ENCODE measurements at places on chromosomes 6 and 20.
A peak's percentile ranks its signal among the peaks of the same experiment; 100 is the strongest.

DNA sequence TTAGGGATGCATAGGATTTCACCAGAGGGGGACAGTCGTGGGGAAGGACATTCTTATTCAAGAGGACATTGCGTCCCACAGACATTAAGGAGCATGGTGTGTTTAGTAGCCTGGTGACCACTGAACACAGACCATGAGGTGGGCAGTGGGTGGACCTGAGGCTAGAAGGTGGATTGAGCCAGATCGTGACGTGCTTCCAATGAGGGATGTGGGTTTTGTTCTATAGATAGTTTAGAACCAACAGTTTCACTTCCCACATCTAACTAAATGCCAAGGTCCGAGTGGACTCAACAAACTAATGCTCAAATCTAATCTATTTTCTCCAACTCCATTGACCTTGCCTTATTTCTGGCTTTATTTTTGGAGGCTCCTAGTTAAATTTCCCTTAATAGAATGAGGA is 58.5 kb downstream of the OGFRL1 start:
- no peak for DNase-seq

GRCh38 chr6:2021713-2022125 is 223.7 kb downstream of the GMDS start:
- peak; percentile 89 for DNase-seq

DNA sequence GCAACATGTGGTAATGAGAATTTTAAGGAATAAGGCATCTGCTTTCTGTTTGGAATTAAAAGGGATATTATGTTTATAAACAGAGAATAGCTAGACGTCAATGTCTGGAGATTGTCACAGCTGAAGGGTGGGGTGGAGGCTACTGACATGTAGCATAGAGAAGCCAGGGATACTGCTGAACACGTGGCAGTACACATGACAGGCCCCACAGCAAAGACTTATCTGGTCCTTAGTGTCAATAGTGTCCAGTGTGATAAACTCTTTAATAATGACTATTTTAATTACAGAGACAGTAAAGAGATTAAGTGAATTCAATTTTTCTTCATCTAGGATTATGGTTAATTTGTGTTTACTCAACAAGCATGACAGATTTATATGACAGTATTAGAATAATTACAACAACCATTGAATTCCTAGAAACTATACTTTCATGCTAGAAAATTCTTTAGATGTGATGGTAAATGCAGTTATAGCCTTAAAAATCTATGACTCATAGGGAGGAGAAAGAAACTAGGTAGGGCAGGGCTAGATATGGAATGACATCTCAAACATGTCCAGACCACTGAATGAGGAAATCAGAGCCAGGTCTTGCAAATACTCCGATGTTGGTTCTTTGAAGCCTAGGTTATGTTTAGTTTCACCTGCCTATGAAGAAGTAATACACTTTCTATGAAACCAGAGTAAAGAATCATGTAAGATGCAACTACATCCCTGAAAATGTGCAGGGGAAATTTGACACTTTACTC is 399.5 kb downstream of the PHF3 start:
- DNase-seq, result peak; percentile 97

GRCh38 chr6:169169941-169170582 is 83.6 kb downstream of the THBS2 start:
- DNase-seq, result no peak

DNA sequence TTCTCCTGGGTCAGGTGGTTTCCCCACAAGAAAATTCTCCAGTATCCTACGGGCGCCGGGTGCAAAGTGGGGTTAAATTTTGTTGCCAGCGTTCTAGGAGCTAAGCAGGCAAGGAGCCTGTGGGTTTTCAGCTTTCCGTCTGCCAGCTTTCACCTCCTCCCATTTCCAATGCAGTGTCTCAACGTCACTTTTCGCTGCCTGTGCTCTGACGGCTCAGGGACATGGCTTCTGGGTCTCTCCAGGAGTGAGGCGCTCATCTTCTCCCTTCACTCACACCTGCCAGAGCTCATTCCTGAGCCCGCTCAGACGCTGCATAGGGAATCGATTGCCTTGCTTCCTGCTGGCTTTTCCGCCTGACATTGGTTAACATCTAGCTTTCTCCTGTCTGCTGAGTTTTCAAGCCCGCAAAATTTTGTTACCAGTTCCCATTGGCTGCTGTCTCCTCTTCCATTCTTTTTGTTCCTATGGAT is 7.3 kb upstream of the NAA20 start:
- no peak for DNase-seq

- no peak for DNase-seq
These were observed 122.6 kb downstream of the OPRM1 start for GRCh38 chr6:154161689-154162088.

DNA sequence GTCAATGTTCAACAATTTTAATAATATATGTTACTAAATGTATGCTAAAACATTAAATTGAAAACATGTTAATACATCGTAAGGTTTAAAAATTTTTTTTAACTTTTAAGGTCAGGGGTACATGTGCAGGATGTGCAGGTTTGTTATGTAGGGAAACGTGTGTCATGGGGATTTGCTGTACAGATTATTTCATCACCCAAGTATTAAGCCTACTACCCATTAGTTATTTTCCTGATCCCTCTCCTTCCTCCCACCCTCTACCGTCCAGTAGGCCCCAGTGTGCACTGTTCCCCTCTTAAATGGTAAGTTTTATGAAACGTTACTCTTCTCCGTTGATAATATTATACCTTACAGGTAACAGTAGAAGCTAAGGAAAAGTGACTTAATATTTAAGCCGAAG is 15.8 kb downstream of the PDE7B start:
- no peak for DNase-seq

- no peak for DNase-seq
These were observed 14.2 kb downstream of the DNPH1 start for GRCh38 chr6:43215066-43215465.

DNA sequence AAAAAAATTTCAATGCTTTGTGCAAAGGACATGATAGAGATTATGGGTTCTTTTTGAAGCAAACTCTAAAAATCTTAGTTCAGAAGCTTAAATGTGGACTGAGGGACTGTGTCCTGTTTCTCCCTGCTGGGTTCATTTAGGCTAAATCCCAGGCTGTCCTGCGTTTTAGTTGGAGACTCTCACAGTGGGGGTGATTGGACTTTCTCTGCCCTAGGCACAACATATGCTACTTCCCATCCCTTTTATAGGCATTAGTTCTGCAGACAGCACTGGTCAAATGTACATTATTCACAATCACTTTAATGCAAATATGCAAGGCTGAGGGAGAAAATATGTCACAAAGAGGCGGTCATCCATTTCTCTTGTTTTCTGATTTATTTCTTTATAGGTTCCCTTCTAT is 71.3 kb downstream of the TFAP2B start:
- DNase-seq, result no peak

DNA sequence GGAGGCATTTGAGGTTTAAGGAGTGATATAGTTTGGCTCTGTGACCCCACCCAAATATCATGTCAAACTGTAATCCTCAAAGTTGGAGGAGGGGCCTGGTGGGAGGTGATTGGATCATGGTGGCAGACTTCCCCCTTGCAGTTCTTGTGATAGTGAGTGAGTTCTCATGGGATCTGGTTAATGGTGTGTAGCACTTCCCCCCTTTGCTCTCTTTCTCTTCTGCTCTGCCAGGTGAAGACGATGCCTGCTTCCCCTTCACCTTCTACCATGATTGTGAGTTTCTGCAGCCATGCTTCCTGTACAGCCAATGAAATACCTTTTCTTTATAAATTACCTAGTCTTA is 1.7 kb upstream of the HDDC2 start:
- no peak for DNase-seq

DNA sequence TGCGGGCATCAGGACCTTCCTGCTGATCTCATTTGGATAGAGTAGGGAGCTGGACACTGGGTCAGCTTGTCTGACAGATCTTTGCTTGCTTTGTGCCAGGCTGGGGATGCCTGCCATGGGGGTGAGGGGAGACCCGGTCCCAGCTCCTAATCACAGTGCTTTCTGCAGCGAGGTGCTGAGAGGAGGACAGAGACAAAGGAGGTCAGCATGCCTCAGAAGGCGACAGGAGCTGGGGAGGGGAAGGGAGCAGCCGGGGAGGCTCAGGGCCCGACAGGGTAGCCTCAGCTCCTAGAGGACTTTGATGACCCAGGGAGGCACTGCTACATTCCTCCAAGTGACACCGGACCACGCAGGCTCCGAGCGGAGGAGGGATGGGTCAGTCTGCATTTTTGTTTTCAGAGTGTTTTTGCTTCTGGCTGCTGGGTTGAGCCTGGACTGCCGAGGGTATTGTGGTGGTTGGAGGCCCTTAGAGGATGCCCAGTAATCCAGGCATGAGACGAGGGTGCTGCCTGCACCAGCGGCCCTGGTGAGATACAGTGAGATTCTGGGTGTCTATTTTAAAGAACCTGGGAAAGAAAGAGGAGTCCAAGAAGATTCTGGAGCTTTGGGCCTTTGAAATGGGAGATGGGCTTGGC is 7.8 kb downstream of the RBM38 start:
- DNase-seq, result no peak

- no peak for DNase-seq
These were observed 4.2 kb upstream of the ASXL1 start for GRCh38 chr20:32353848-32354496.

DNA sequence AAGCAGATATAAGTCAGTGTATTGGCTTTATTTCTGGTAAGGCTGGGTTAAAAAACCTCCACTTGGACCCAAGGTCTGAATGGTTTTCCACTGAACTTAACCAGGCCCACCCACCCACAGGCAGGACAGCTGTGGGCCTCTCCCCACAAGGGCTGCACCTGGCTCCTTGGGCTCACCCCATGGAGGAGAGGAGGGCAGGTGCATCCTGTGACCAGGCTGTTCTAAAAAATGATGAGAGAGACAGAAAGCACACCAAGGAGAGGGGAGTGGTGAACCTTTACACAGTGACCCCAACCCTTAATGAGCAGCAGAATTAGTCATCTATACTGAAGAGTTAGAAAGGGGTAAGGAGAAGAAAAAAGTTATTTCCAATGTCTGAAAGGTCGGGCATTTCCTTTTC is 34.5 kb upstream of the DUSP22 start:
- DNase-seq, result no peak

DNA sequence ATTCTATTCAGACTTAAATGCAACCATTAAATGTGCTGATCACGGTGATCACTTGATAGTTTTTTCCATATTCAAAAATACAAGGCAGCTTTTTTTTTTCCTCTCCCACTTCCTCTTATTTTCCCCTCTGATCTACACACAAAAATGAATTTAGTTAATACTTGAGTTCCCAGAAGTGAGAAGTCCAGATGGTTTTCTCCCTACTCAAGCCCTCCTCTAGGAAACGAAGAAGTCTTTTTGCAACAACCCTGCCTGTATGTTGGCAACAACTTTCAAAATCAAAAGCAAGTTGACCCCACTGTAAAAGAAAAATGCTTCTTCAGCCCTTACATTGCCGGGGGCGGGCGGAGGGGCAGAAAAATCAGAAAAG is 24.3 kb downstream of the ARHGAP18 start:
- no peak for DNase-seq

DNA sequence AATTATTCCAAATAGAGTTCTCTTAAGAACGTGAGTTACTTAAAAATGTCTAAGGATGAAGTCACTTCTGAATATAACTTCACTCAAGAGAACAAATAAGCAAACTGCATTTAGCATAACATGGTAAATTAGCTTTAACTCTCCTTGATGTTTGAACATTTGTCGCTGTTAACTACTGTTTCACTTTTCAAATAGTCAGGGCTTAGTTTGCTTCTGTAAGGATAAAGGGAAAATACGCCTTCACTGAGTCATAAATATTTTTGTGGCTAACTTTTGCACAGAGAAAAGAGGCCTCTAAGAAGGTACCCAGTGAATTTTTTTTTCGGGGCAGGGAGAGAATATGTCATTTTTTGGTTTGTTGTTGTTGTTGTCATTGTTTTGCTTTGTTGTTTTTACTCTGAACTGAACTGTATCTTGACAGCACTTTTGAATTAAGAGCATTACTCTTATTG is 8.1 kb downstream of the PTPN1 start:
- DNase-seq, result peak; percentile 38

DNA sequence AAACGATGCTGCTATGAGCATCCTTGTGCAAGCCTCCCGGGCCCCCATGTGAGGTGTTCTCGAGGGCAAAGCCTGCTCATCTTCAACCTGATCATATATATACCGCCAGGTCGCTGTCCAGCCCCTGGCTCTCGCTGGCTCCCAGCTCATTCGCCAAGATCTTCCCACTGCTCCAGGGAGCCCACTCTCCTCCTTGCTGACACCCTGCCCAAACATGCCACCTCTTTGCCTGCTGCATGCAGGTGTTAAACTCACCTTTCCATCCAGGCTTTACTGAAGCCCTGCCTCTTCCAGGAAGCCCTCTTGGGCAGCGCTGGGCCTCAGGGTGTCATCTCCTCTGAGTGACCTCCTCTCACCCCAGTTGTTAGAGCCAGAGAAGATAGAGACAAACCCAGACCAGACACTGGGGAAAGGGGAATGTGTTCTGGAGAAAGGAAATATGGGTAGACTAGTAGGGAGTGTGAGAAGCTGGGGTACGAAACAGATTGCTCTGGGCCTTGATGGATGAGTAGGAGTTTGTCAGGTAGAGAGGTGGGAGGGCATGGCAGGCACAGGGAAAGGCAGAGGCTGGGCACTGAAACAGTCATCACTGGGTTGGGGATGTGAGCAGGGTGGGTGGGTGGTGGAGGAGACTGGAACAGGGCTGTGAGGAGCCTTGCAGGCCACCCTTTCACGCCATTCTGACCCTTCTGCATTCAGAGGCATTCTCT is 1.2 kb upstream of the DLGAP4 start:
- DNase-seq, result no peak

DNA sequence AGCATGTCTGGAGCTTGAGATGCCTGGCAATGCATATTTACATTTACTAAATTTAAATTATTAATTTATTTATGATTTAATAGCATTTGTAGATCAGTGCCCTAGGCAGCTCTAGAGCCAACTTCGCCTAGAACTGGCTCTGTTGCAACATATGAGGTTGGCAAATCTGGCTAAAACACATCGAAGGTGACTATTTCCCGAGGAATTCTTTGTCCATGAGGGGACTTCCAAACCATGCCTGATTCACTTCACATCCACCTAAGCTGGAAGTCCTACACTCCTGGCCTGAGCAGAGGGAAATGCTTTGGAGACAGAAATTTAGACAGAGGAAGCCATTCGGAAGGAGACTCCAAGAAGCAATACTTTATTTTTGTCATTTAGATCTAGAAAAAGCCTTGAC is 211.0 kb upstream of the ARG1 start:
- peak; percentile 58 for DNase-seq

GRCh38 chr20:63855363-63856097 is 5.8 kb upstream of the ABHD16B start:
- DNase-seq, result no peak

GRCh38 chr6:3081960-3082359 is 13.7 kb downstream of the RIPK1 start:
- no peak for DNase-seq

DNA sequence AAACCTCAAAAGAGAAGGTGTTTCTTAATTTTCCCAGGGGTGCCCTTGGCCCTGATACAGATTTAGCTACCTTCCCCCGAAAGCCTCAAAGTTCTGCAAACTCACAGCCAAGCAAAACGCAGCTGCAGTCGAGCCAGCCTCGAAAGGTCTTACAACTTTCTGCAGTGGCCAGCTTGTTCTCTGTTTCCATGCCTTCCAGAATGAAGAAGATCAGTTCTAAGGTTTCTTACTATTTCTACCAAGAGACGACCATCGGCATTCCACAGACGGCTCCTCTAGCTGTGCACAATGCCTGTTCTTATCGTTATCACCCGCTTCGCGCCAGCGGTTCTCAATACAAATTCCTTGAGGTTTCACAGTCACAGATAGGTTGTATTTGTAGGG is 28.5 kb upstream of the CCR6 start:
- DNase-seq, result no peak

All from bronchial epithelial cell (primary cell).